ENCODE measurements at places on chromosomes 2 and 18. TPM values are rescaled to one million over a fixed set of nuclear protein-coding genes. Genes with fewer than 3 reads are reported as not detected.

GAD1 gene
- not detected for total RNA-seq

SERPINB13 gene
- not detected for total RNA-seq

ZSWIM2 gene
- not detected for total RNA-seq

SIX3 gene
- not detected for total RNA-seq

DNA sequence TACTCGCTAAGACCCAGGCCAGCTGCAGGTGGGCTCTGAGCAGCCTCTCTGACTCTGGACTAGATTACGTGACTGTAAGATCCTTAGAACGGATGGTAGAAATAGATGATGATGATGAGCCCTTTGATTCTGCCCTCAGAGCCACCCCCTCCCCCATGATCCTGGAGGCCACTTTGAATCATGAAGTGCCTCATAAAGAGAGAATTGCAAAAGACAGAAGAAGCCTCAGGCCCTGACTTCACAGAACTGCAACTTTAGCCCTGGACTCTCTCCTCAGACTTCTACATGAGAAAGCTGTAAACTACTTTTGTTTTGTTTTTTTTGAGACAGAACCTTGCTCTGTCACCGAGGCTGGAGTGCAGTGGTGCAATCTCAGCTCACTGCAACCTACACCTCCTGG lies 15.4 kb upstream of the TET3 start:
- DNase-seq = peak; percentile 22

DNA sequence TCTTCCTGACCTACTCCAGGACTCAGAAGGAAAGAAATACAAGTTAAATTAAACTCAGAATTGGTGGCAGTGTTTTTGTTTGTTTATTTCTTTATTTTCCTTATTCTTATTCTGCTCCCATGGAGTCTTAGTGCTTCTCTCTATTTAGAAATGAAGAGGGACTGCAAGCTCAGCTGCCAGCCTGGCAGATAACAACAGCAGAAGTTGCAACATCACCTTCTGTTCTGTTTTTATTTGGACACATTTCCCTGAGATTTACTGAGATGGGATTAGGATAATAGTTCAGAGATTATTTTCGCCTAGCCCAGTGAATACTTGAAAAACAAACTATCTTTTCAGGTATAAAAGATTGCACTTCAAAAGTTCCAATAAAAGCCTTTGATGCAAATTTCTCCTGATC lies 70.4 kb upstream of the DTNA start:
- DNase-seq = no peak

DNA sequence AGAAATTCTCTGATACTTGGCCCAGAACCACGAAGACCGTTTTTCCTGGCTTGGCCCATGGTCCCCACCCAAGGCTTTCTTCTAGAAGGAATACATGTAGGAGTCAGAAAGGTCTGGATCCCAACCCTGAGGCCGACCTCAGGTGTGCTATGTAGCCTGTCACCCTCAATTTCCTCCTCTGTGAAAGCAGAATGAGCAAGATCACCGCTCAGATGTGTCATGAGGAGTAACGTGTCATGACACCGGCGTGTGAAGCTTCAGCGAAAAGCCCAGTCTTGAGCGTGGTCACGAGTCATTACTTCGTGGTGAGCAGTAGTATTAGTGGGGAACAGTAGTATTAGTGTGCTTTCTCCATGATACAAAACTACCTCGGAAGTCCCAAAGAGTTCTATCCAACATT lies 103.4 kb downstream of the ALPK2 start:
- DNase-seq = peak; percentile 75

GRCh38 chr18:56120782-56121181 lies 517.6 kb downstream of the TXNL1 start:
- no peak for DNase-seq

All from HFFc6 (cell line).